ENCODE measurements at places on chromosomes 1 and 21.
A peak's percentile ranks its signal among the peaks of the same experiment; 100 is the strongest.

- no peak overlapping the region for H3K4me3 ChIP-seq
- H3K36me3 ChIP-seq: no peaks in the 10 kb centered on the region
- no peak overlapping the region for H3K27ac ChIP-seq
- H3K27me3 ChIP-seq: peaks cover 47% of the 10 kb centered on the region
- H3K4me1 ChIP-seq: peaks cover 2% of the 10 kb centered on the region
- no peak for DNase-seq
Measured at GRCh38 chr1:3614755-3615742, 3.7 kb upstream of the MEGF6 start.

DNA sequence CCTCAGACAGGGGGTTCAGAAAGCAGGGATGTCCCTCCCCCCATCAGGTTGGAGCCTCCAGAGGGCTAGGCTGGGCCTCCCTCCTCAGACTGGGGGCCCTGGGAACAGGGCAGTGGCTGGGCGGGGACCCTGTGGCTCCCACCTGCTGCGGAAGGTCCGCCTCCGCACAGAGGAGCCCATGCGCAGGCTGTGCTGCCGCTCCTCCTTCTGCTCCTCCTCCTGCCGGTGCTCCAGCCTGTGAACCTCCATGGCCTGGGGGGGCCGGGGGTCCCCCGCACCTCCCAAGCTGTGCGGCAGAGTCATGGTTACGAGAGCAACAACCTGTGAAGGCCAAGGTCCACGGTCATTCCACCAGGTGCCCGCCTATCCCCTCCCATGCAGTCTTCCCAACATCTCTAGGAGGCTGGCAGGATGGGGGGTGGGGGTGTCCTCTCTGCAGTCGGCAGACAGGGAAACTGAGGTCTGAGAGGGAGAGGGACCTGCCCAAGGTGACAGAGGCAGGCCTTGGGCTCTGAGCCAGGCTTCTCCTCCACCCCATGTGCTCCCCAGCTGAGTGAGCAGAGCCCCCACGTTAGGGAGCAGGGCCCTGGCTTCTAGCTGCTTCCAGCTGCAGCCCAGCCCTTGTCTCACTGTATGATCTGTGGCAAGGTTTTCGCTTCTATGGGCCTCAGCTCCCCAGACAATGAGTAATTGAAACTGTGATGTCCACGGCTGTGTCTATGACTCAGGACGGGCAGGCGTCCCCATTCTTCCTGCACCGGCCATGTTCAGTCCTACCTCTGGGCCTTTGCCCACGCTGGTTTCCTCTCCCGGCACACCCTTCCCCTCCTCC is 3.4 kb downstream of the MYOM3 start:
- no peak overlapping the region for H3K4me3 ChIP-seq
- no peak for DNase-seq
- H3K36me3 ChIP-seq: no peaks in the 10 kb centered on the region
- no peaks in the 10 kb centered on the region for H3K4me1 ChIP-seq

DNA sequence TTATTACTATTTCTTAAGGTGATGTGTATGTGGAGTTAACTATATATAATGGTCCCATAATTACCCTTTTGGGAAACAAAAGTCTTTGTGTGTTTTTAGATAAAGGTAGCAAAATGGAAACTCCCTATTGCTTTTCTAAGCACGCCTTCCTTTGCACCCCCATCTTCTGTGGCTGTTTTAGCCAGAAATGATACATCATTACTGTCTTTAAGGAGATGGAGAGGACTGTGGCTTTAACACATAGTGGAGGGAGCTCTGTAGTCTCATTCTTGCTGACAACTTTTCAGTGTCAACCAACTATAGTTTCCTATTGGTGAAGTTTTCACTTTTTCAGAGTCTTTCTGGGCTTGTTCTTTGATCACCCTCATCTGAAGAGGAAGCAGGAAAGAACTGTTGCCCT is 1.0 kb downstream of the APOBEC4 start:
- peaks cover 2% of the 10 kb centered on the region for H3K27me3 ChIP-seq
- H3K36me3 ChIP-seq: no peaks in the 10 kb centered on the region
- peak overlapping the region; percentile 22 for H3K27ac ChIP-seq
- no peak for DNase-seq
- no peak overlapping the region for H3K4me3 ChIP-seq

- peak overlapping the region; percentile 92 for H3K27ac ChIP-seq
- H3K27me3 ChIP-seq: no peaks in the 10 kb centered on the region
- H3K4me3 ChIP-seq: peak overlapping the region; percentile 55
- peaks cover 2% of the 10 kb centered on the region for H3K4me1 ChIP-seq
- H3K36me3 ChIP-seq: no peaks in the 10 kb centered on the region
Measured at GRCh38 chr1:235642011-235642942, 7.3 kb downstream of the GNG4 start.

GRCh38 chr1:177172866-177173265 is 2.1 kb downstream of the BRINP2 start:
- no peaks in the 10 kb centered on the region for H3K36me3 ChIP-seq
- no peak overlapping the region for H3K27ac ChIP-seq
- H3K4me3 ChIP-seq: no peak overlapping the region
- DNase-seq: no peak

DNA sequence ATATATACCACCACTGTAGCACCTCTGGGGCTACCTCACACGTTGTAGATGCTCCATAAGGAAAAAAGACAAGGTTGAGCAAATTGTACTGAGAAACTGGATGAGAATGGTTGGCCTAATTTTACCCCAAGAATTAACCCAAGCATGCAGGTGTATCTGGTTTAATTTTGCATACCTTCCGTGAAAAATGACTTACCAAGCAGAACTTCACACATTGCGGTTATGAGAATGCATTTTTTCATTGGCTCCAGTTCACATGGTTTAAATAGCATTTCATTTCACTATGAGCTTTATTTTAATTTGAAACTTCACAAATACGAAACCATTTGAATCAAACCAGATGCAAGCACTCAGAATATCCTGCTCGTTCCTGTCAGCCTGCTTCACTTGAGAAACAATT is 512.2 kb downstream of the LTN1 start:
- no peak overlapping the region for H3K4me3 ChIP-seq
- H3K4me1 ChIP-seq: no peaks in the 10 kb centered on the region
- DNase-seq: no peak
- no peaks in the 10 kb centered on the region for H3K36me3 ChIP-seq
- H3K27me3 ChIP-seq: no peaks in the 10 kb centered on the region

DNA sequence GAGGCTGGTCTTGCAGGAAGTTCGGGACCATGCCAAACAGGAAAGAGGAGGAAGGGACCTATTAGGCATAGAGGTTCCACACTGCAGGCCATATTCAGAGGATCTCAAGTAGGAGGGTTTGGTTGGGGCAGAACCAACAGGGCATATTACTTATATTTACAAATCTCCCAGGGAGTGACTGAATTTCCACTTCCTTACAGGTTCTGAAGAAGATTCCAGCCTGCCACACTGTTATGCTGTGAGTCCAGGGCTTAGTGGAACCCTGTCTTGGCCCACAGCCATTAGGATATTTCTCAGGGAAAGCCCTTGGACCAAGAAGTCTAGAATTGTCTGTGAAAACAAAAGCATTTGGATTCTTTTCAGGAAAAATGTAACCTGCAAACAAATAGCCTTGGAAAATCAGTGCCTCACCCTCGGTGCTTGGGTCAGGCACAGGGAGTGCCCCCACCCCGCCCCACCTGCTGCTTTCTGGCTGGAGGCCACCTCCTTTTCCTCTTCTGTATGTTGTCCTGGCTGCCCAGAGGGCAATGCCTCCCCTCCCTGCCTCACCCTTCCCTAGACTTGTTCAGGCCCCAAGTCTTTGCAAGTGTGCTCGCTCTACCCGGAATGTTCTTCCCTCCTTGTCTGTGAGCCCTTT is 41.0 kb upstream of the JUN start:
- no peak overlapping the region for H3K4me3 ChIP-seq
- H3K4me1 ChIP-seq: no peaks in the 10 kb centered on the region
- no peak overlapping the region for H3K27ac ChIP-seq
- no peaks in the 10 kb centered on the region for H3K36me3 ChIP-seq

Data from T-cell (primary cell).